ENCODE measurements at places on chromosomes 12 and 14.

DNA sequence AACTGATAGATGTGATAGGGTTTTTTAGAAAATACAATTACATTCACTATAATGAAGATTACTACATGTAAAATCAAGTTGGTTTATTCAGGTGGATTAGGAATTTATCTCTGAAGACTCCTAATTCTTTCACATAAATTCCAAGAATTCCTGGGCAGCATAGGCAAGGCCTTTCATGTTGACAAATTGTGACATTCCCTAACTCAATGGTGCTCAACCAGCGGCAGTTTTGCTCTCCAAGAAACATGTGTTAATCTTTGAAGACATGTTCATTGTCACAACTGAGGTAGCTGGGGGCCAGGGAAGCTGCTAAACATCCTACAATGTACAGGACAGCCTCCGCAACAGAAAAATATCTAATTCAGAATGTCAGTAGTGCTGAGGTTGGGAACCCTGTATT is 46.3 kb downstream of the PTPRQ start:
- no peak for DNase-seq

GRCh38 chr12:47193066-47193465 is 113.3 kb upstream of the AMIGO2 start:
- no peak for DNase-seq

- DNase-seq: no peak
Measured at GRCh38 chr14:34053666-34054065, 102.8 kb upstream of the EGLN3 start.

DNA sequence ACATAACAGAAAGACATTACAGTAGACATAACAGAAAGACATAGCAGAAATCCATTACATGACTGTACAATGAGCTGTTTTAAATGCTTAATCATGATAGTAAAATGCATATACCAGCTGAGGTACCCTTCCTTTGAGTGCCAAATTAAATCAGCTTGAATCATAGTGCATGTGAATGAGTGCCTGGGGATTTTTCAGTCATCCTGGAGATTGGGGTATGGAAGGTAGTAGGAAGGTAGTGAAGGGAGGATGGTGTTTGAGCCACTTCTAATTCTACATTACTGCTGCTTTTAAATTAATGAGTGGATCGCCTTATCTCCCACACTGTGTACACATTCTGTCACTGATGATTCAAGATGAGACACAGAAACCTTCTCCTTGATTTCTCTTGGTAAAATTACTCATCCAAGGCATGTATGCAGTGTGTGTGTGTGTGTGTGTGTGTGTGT is 534.2 kb downstream of the LRFN5 start:
- no peak for DNase-seq

GRCh38 chr14:74648601-74649000 is 36.6 kb upstream of the LTBP2 start:
- no peak for DNase-seq

DNA sequence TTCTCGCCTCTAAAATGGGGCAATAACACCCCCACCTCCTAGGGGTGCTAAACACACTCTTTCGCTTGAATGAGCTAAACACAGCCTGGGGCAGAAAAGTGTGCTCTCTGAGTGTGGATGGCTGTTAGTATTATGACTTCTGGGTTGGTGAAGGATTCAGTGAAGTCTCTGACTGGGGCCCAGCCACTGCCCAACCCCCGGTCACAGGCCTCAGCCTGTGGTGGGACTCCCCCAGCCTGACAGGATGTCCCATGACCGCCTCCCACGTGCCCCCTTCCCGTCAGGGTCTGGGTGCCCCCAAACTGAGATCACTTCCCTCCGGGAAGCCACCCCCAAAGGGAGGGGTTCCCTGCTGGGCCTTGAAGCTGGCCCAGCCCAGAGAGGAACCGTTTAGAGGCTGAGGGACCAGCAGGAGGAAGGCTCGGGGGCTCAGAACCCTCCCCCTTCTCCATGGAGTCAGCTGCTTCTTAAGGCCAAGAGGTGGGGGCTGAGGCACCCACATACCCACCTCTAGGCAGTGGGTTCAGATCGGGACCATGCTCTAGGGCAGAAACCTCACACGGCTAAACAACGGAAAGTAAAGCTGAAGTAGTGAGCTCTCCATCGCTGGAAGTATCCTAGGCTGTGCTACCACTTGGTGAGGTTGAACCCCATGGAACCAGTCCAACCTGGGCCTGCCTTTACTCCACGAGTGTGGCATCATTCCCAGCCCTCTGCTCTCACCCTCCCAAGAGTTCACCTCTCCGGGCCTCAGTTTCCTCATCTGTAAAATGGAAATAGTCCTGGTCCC is 13.8 kb downstream of the DTX1 start:
- DNase-seq: no peak

GRCh38 chr12:106154751-106155273 is 16.1 kb upstream of the NUAK1 start:
- no peak for DNase-seq

- no peak for DNase-seq
Measured at GRCh38 chr12:58995666-58996363, 75.5 kb upstream of the LRIG3 start.

DNA sequence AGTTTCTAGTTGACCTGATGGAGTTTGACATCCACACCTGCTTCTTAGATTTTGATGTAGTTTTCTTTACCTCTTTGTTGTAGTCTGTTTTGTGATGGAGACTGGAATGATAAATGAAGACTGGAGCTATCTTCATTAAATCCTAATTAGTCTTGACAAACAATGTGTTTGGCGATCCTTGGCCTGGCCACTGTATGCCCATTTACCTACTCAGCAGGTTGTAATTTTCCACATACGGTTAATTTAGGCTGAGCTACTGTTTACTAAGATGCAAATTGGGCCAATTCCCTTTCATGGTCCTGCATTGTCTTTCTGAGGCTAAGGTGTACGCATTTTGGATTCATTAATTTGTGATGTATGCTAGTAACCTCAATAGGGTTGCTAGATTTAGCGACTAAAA is at the start of gene TAS2R7:
Gene TAS2R7 (minus strand): TSS at position 41 of the 400 bp plus-strand sequence. CDS start 57 bp downstream, outside the sequence.
- DNase-seq: no peak

GRCh38 chr12:120457133-120457532 is 10.9 kb downstream of the GATC start:
- no peak for DNase-seq

DNA sequence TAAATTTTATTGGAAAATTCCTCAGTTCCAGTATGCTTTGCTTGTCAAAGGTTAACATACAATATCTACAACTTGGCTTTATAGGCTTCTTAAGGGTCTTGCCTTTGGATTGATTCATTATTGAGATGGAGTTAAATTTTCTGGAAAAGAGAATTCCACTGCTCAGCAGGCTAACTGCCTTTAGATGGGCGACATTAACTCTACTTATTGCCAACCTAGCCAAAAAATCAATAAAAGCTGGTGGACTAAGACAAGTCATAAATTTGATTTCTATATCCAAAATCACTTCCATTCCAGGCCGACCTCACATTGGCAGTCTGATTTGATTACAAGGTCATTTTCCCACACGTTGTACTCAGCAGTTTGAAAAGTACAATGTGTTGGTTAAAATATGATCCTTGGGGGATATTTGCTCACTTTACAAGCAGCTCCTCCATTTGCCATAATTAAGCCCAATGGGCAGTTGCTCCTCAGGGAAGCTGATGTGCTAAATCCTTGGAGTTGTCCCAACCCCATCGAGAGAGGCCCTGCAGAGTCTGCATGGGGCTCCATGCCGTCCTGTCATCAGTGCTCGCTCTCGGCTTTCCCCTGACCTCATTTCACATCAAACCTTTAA is 36.1 kb upstream of the CRY1 start:
- DNase-seq: no peak

GRCh38 chr12:28226705-28227104 is 36.4 kb downstream of the CCDC91 start:
- DNase-seq: no peak

DNA sequence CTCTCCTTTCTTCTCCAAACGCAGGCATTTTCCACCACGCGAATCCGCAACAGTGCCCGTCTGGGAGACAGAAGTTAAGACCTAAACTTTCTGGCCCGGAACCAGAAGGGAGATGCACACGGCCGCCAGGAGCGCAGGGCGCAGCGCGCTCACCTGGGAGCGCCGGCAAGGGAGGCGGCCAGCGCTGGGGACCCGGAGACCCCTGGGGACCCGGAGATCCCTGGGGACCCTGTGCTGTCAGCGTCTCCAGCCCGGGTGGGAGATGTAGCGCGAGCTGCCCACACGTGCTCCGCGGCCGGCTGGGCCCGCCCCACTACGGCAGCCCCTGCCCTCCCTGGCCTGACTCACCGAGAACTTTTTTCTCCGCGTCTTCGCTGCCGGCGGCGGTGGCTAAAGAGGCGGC is 620 bp downstream of the YBX3 start:
- peak; percentile 44 for DNase-seq

DNA sequence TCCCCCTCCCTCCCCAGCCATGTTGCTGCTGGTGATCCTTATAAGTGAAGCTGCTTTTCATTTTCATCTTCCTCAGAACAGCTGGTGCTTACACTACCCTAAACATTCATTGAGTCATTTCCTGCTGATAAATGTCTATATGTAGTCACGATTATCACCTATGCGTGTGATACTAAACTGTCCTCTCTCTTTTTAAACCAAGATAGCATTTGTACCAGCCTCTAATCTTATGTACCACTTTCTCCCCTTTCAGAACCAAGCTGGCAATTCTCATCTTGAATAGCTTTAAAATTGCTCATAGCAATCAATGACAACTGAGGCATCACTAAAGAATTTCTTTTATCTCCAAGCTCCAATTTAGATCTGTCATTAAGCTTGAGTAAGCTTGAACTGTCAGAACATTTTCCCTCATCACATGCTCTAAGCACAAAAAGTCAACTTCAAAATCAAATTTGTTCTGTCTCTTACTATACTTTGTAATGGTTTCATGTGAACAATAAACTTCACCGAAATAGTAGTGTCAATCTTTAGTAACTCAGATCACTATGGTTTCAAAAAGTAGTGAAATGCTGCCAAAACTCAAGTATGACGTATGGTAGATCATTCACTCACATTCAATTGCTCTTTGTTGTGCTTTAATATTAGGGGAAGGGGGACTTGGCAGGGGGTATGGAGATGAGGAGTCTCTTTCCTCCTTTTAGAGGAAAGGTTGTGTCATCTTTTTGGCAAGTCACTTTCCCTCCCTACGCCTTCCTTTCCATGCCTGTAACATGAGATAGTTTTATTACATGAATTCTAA is 178.1 kb upstream of the NOVA1 start:
- no peak for DNase-seq

DNA sequence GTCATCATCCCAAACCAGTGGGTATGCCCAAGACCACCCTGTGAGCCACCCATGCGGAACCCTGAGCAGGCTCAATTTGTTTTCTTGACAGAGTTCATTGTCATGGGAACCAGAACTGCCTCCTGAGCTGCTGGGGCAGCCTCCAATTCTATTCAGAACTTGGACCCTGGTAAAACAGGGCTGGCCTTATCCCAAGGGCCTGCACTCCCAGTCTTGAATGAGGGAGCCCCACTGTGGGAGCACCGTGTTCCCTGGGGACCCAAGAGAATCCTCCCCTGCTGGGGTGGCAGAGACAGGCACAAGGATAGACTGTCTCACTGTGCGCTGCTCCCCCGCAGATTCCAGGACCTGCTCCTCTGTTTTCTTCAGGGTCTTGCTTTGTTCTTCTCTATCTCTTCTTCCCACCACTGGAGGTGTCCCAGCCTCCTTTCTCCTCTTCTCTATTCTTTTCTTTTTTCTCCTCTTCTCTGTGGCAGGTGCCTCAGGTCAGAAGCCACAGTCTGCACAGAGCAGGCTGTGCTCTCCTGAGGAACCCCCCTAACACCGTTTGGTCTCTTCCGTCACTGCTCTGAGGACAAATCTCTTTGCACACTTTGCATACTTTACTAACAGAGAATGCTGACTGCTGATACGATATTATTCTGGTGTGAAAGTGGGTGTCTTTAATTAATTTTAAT is 31.2 kb upstream of the CHPT1 start:
- DNase-seq: no peak

DNA sequence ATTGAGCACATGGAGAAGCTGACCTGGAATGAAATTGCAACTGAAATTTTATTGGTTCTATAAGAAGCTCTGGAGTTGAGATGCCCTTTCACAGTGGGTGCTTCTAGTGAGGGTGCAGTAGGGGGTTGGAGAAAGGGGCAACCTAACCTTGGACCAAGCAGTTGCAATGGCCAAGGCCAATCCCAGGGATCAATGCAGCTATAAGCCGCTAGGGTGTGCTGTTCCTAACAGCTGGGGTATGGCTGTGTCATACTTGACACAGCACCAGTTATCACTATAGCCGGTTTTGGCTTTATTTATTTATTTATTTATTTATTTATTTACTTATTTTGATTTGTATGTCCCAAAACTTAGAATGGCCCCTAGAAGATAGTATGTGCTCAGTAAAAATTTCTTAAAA is 505.9 kb downstream of the FLRT2 start:
- no peak for DNase-seq

- DNase-seq: no peak
Measured at GRCh38 chr12:768434-768833, 16.1 kb downstream of the WNK1 start.

- no peak for DNase-seq
Measured at GRCh38 chr12:3921526-3921925, 48.3 kb upstream of the PARP11 start.

GRCh38 chr14:88556581-88556980 is 1.8 kb upstream of the PTPN21 start:
- no peak for DNase-seq

GRCh38 chr12:124480469-124481256 is 86.7 kb downstream of the NCOR2 start:
- DNase-seq: no peak

DNA sequence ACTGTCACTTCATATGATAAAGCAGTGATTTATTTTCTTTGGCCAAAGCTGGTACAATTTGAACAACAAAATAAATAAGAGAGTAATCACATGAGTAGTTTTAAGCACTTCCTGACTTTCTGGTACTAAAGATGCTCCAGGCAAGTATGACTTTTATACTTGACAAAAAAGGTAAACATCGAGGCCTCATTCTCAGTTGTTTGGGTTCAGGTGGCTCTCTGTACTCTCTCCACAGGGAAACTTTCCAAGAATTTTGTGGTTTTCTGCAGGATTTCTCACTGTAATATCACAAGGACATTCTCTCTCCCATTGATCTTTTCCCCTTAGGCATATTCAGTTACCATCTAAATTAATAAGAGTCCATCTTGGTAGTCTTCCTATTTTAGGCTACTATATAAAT is 26.6 kb upstream of the KCNC2 start:
- no peak for DNase-seq

DNA sequence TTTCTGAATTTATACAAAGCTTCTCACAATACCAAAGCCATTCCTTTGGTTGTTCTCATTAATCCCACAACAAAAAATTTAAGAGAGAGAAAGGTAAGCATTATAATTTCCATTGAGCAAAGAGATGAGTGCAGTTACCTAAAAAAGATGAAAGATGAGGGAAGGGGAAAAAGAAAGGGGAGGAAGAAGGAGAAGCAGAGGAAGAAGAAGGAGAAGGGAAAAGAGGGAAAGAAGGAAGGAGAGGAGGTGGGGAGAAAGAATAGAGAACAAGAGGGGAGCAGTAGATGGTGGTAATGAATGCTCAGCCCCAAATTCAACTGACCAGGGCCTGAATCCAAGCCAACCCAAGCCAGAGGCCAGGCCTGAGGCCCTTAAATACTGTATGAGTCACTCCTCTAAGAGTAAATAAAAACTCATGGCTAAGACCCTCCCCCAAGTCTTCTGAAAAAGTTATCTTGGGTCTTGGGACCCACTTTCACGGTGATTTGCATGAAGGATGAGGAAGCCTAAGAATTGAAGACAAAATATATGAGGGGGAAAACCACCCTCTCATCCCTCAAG is 144.6 kb downstream of the ITPR2 start:
- DNase-seq: no peak

All from stimulated activated CD4-positive, alpha-beta T cell treated with anti-CD3 and anti-CD28 coated beads, Interleukin-15, amount 100 ng/mL, for 1 hour (primary cell).